IPS DF 6.9 (cell line): ENCODE measurements at places on chromosomes 5 and 9.

DNA sequence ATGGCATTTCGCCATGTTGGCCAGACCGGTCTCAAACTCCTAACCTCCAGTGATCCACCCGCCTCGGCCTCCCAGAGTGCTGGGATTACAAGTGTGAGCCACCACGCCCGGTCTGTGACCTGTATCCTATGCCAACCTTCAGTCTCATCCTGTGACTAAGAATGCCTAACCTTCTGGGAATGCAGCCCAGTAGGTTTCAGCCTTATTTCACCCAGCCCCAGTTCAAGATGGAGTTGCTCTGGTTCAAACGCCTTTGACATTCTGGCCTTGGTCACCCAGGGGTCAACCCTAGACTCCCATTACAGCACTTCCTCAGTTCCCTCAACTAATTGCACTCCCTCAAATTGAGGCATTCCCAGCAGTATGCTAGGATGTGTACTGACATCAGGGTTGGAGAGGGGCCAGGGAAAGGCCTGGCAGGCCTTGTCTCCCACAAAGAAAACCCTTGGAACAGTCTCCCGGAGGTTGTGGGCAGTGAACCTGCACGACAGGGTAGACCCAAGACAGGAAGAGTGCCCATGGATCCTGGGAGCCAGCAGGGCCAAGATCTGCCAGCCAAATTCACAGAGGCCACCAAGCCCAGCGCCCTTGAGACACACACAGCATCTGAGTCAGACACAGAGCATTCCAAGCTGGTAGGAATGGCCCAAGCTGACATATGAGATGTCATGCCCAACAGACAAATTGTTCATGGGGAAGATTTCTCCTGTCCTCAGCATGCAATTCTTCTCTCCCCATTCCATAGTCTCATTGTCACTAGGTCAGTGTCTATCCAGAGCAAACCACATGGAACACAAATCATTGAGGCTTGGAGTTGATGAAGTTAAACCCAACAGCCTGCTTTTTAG is 24.9 kb upstream of the SMU1 start:
- no peak for DNase-seq

GRCh38 chr5:59346514-59346913 is 547.0 kb downstream of the PDE4D start:
- no peak for DNase-seq

DNA sequence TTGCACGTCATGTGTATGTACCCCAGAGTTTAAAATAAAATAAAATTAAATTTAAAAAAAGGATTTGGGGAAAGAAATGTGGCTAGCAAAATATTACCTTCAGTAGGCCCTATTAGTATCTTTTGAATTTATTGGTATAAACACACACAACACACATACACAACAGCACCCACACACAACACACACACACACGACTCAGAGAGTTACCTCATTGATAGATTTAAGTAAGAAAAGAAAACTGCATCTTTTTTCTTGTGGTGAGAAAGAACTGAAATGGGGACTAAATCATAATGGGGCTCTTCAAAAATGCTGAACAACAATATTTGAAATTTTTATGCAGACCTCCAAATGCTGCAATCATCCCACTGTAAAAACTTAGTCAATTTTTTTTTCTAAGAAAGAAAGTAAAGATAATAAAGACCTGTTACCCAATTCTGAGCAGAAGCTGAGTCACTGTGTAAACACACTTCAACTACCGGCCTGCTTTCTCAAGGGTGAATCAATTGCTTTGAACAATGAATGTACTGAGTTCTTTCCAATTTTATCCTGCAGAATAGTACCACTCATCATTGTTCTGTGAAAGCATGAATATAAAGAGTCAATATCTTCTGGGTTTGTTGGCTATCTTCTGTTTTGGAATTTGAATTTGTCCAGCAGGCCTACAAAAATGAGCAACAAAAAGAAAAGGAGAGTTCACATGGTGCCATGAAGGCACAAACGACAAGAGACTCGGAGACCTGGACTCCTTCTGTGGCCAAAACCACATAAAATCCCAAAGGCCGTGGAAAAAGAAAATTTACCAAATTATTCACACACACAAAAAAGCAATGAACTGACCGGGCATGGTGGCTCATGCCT is 57.9 kb upstream of the CCNG1 start:
- no peak for DNase-seq

DNA sequence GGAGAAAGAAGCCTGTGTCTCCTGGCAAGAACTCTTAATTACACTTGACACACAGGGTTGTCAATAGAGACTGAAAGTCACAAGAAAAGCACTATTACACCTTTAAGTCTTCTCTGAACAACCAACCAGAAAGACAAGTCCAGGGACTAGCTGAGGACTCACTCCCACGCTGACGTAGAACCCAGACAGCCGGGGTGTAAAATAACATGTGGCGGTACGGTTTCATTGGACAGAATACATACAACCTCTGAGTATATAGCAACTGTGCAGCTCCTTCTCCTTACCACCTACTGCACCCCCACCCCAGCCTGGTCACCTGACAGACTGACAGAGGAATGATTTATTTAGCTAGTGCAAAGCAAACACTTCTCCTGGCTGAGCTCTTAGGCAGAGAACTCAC is 103.4 kb upstream of the RASEF start:
- DNase-seq = no peak
